ENCODE measurements at places on chromosomes 1 and 21. TPM values are rescaled to one million over a fixed set of nuclear protein-coding genes. Genes with fewer than 3 reads are reported as not detected.
A peak's percentile ranks its signal among the peaks of the same experiment; 100 is the strongest.

The IL20 gene
- not detected for total RNA-seq

- no peak for DNase-seq
Measured at GRCh38 chr21:36194024-36194423, 37.4 kb downstream of the DOP1B start.

- DNase-seq: peak; percentile 26
Measured at GRCh38 chr1:92872719-92873118, 40.9 kb downstream of the RPL5 start.

DNA sequence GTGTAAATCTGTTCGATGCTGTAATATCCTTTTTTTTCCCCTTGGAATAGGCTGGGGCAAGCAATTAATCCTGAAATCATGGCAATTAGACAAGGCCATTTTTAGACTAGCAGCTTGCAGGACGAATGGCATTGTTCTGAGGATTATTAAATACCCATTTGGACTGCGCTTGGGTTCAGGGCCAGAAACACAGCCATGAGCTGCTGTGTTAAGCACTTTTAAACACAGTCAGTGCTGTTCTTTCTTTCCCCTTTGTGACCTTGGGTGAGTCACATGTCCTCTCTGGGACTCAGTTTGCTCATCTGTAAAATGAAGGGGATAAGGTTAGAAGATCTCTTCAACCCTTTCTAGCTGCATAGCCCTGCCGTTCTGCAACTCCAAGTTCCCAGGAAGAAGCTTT is 58.6 kb upstream of the C8B start:
- DNase-seq: no peak

DNA sequence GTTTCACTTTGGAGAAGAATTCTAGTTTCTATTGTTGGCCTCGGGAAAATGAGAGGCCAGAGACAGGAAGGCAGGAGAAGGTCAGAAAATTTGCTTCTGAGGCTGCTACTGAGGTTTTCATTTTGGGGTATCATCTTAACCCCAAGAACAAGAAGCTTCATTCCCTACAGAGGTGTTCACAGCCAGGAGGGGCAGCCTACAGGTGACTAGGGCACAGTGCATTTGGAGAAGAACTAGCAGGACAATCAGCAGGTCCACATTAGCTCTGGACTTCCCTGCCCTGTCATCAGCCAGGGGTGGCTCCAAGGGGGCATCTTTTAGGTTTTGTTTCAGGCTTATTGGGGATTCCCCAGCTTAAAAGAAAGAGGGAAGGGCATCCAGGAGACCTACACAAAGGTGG is 12.1 kb upstream of the ZNF496 start:
- DNase-seq: no peak

- no peak for DNase-seq
Measured at GRCh38 chr1:192159014-192159413, 752 bp downstream of the RGS18 start.

GRCh38 chr1:115727706-115728249 is 40.7 kb downstream of the CASQ2 start:
- DNase-seq: peak; percentile 86

DNA sequence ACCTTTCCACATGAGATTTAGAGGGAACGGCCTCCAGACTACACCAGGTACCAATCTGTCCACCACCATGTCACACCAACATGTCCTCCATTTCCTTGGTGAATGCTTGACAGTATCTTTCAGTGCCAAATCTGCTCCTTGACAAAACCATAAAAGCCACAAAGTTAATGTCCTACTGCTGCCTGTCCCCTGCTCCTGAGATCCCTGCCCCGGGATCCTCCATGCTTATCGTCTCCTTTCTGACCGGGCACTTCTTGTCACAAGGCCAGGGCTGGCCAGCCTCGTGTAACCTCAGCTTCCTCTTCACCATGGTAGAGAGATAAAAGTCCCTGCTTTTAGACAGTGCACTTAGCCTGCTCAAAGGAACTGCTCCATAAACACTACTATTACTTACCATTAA is 136.2 kb downstream of the NAV1 start:
- DNase-seq: peak; percentile 59

Measured in RPMI7951 (cell line).